ENCODE measurements at places on chromosomes 5 and 9. TPM values are rescaled to one million over a fixed set of nuclear protein-coding genes. Genes with fewer than 3 reads are reported as not detected.

- no peak for DNase-seq
Observed at GRCh38 chr9:138097501-138097991, 220.0 kb downstream of the CACNA1B start.

DNA sequence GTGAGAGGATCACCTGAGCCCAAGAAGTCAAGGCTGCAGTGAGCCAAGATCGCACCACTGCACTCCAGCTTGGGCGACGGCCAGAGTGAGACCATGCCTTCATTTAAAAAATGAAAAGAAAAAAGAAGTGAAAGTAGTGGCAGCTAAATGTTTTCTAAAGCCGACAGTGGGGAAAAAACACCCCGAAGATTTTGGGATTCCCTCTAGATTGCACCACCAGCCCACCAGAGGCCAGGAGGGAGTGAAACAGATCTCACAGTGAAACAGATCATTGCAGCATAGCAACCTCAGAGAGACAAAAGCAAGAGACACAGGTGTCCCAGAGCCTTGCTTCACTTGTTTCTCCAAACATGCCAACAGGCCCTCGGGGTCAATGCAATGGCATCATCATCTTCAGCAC is 156.8 kb downstream of the PAX5 start:
- no peak for DNase-seq

DNA sequence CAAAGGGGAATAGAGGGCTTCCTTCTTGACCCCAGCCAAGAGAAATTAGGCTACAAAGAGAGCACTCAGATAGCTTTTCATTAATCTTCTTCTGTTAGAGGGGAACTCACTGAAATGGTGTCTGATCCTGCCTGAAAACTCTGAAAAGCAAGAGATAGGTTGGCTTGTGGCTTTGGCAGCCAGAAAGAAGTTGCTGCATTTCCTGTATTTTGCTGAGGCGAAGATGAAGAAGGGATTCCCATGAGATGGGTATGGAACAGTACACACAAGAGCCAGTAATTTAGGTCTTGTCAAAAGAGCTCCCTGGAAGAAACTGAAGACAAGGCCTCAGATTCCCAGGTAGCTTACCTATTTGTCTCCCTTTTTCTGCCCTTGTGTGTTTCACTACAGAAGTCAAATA is 120.9 kb upstream of the TARS1 start:
- DNase-seq: no peak

DNA sequence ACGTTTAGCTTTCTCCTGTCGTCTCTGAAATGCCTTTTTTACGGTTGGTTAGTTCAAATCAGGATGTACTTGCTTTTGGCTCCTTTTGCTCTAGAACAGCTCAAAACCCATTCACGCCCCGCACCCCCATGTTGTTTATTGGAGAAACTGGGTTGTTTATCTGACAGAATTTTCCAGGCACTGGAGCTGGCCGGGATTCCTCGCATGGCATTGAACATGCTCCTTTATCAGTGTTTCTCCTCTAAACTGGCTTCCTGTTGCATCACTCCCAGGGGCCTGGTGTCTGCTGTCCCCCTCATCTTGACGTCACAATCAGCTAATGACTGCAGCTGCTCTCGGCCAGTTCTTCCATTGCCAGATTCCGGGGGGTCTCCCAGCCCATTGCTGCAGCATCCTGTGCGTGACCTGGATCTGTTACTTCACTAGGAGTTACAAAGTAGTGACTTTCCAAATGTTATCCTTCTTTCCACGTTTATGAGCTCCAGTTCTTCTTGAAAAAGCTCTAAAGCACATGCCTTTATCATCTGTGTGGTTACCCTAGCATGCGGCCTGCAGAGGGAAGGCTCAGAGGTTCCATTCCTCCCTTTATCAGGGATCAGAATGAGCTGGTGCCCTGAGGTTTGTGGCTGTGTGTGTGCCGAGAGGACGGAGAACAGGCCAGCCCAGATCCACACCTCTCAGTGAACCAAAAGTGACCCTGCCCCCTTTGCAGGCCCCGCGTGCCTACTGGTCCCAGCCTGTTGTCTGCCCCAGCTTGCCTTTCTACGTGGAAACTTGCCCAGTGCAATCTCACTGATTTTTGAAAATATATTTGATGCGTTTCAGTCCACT is 27.5 kb downstream of the FAM163B start:
- no peak for DNase-seq

DNA sequence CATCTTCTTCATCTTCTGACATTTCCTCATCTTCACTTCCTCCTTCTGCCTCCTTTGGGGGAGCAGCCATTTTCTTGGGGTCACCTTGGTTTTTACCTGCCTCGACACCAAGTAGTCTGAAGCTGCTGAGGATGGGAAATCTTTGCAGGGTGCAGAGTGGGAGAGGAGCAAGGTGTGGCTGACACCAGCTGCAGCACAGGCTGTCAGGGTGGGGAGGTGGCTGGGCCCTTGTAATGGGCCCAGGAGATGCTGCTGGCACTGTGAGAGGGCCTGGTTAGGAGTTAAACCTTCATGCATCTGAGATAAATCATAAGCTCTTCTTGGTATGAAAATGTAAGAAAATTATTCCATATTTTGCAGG is 7.7 kb downstream of the RABL6 start:
- no peak for DNase-seq

GRCh38 chr9:86257391-86257790 is 2.1 kb downstream of the C9orf153 start:
- DNase-seq: no peak

DNA sequence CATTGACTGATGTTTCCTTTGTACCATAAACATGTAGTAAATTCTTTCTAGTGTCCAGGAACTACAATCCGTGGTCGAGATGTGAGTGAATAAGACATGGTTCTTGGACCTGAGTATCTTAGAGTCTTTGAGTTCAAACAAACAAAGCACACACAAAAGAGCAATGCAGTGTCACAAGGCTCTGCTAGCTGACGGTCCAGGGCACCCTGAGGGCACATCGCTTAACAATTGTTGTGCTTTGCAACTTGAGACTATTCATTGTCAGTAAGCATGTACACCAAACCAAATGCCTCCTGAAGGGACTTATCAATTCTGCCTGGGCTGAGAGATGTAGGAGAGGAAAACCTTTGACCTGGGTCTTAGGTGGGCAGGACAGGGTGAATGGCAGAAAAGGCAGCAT is 84.8 kb downstream of the CAMK4 start:
- DNase-seq: no peak

- no peak for DNase-seq
Observed at GRCh38 chr5:112584781-112585180, 152.9 kb upstream of the APC start.

- DNase-seq: no peak
Observed at GRCh38 chr5:134889335-134889734, 15.2 kb downstream of the TXNDC15 start.

GRCh38 chr9:35229066-35229778 is 67.4 kb downstream of the UNC13B start:
- no peak for DNase-seq

GRCh38 chr5:153517241-153517611 is 26.8 kb downstream of the GRIA1 start:
- no peak for DNase-seq

- DNase-seq: no peak
Observed at GRCh38 chr9:125343518-125344275, 82.1 kb downstream of the GAPVD1 start.

GRCh38 chr9:114738581-114739316 is 56.8 kb upstream of the TEX48 start:
- peak; percentile 13 for DNase-seq

GRCh38 chr5:77180167-77181081 is 30.1 kb upstream of the PDE8B start:
- no peak for DNase-seq

CMYA5 gene
- total RNA-seq: 1.2 TPM

PAEP gene
- total RNA-seq: not detected

SLC31A2 gene
- 10.5 TPM for total RNA-seq

CARTPT gene
- not detected for total RNA-seq

SPATA31A6 gene
- total RNA-seq: not detected

SLC25A2 gene
- not detected for total RNA-seq
